ENCODE measurements at places on chromosomes 13 and 19. TPM values are rescaled to one million over a fixed set of nuclear protein-coding genes. Genes with fewer than 3 reads are reported as not detected.
A peak's percentile ranks its signal among the peaks of the same experiment; 100 is the strongest.

Gene SPACA4
- not detected for total RNA-seq

Gene CPAMD8
- total RNA-seq: 11.3 TPM

Gene SLC10A2
- 5.1 TPM for total RNA-seq

- DNase-seq: no peak
These were observed 9.6 kb downstream of the TTC9B start for GRCh38 chr19:40208602-40209001.

DNA sequence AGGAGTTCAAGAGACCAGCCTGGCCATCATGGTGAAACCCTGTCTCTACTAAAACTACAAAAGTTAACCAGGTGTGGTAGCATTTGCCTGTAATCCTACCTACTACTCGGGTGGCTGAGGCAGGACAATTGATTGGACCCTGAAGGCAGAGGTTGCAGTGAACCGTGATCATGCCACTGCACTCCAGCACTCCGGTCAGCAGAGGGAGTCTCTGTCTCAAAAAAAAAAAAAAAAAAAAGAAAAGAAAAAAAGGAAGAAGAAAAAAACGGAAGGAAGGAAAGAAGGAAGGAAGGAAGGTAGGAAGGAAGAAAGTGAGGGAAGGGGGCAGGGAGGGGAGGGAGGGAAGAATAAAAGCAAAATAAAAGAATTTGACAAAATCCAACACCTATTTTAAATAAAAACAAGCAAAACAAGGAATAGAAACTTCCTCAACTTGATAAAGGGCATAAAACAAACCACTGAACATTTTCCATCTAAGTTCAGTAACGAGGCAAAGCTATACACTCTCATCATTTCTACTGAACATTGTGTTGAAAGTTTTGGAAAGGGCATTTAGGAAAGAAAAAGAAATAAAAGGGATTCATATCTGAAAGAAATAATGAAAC is 411.6 kb upstream of the SLITRK5 start:
- DNase-seq: no peak

- no peak for DNase-seq
These were observed 20.1 kb downstream of the DEDD2 start for GRCh38 chr19:42197375-42197817.

DNA sequence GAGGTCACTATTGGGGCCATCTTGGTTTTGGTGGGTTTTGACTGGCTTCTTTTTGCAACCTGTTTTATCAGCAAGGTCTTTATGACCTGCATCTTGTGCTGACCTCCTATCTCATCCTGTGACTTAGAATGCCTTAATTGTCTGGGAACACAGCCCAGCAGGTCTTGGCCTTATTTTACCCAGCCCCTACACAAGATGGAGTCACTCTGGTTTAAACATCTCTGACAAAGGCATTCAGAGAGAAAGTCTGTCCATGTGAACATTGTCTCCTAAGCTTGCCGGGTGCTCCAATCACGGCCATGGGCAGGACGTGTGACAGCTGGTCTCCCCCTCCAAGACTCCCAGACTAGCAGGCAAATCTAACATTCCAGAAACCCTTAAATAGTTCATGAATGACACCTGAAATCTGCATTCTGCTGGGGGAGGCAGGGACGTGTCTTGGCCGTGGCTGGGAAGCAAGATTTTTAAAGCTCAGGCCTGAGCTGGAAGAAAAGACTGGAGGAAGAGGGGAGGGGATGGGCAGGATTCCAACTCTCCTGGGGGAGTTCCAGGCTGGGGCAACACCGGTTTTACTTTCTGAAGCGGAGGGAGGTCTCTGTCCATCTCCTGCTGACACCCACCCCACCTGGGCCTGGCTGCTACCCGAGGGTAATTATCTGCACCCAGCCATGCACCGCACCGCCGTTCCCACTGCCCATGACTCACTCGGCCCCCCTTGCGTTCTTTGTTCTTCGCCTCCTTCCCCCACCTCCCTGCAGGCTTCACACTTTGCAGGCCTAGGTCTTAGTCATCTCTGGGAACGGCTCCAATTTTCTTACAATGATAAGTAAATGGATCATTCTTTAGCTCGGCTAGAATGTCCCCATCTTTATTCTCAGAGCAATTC is 11.6 kb upstream of the OR1M1 start:
- peak; percentile 97 for DNase-seq

Measured in umbilical cord (tissue), 2 donors.